RCC 7860 (cell line): ENCODE measurements at places on chromosomes 11 and 22.

- no peak for DNase-seq
Observed at GRCh38 chr11:12528487-12528886, 145.7 kb upstream of the TEAD1 start.

DNA sequence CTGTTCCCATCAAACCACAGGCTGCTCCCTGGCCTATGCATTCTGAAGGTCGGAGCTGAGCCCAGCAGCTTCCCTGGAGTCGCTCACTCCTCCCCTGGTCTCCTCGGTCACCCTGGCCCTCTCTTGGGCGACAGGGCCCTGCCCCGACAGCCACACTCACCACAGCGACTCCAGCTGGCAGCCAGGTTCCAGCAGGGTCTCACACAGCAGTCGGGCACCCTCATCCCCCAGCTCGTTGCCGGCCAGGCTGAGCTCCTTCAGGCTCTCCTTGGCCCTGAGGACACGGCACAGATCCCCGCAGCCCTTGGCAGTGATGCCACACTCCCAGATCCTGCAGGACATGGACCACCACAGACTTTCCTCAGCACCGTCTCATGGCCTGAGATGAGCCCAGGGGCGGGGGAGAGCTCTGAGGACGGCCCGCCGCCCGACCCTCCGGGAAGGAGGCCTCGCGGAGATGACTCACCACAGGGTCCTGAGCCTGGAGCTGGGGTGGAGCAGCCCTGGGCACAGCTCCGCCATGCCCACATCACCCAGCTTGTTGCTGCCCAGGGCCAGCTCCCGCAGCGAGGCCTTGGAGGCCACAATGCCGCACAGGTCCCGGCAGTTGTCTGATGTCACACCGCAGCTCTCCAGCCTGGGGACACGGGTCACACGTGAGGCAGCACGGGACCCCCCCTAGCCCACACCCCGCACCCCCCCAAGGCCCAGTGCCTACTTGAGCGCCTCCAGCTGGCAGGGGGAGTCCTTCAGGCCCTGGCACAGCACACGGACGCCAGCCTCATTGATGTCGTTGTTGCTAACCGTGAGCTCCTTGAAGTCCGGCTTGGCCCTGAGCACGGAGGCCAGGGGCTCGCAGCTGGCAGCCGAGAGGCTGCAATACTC is 8.5 kb downstream of the RNH1 start:
- no peak for DNase-seq

DNA sequence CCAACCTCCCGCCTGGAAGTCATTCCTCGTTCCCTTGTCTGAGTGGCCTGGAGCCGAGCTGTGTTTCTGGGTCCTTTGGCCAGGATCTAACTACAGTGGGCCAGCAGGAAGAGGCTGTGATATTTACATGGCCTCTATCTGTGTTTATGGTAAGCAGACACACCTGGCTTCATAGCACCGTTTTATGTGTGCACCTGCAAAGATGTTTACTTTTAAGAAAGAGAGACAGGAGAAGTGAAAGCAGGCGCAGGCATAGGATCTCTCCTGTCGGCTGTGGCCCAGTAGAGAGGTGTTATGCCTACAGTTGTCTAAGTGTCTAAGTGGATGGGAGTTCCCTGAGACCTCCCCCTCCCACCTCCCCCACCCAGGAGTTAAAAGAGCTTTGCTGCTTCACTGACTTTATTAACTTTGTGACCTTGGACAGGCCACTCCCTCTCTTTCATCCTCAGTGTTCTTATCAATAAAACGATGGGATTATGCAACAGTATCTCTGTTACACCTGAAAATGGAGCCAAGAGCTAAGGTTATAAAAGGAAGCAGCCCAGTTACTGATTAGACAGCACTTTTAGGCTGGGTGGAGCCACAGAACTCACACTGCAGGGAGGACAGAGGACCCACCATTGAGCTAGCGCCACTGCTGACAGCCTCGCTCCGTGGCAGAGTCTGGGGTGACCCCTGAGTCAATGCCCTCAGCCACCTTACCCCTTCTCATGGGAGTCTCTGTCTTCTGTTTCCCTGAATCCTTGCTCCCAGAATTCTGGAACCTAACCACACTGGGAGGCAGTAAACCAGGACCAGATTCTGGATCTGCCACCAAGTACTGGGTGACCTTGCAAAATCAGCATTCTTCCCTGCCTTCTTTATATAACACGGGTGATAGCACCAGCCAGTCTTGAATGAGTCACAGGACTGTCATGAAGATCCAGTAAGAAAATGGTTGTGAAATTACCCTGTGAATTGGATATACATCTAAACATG is 22.0 kb downstream of the ST14 start:
- peak; percentile 78 for DNase-seq

DNA sequence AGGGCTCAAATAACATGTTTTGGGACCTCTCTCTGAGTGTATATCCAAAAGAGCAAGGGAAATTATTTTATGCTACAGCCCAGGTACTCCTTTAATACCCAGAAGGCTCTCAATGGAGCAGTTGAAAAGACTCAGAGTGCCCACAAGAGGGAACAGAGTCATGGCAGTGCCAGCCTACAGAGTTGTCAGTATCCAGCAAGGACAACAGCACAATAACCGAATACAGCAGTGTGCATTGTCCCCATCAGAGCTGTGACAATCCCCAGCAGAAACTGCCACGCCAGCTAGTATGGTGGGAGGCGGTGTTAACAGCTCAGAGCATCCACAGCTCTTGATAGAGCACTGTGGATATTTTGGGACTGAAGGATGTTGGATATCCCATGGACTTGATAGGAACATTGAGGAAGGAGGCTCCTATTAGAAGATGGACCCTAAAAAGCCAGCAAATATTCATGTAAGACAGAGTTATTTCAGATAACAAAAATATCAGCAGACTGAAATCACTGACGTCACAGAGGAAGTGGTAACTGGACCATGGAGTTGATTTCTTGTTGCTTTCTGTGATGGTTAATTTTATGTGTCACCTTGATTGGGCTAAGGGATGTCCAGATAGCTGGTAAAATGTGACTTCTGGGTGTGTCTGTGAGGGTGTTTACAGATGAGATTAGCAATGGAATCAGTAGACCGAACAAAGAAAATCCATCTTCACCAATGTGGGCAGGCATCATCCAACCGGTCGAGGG is 17.7 kb upstream of the PAFAH1B2 start:
- no peak for DNase-seq

GRCh38 chr22:41491374-41492100 is 22.6 kb downstream of the ACO2 start:
- DNase-seq, result no peak

DNA sequence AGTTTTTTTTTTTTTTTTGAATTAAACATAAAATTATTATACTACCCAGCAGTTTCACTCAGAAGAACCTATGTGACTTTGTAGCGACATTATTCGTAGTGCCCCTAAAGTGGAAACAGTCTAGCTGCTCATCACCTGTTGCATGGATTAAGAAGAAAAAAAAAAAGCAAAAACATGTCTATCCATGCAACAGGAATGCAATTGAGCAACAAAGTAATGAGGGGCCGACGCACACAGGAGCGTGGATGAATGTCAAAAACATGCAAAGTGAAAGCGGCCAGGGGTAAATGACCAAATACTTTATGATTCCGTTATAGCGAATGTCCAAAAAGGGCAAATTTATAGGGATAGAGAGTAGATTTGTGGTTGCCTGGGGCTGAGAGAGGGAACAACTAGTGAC is 16.3 kb downstream of the MYO18B start:
- DNase-seq, result no peak

GRCh38 chr11:38246451-38246850 is 1648.4 kb upstream of the RAG2 start:
- no peak for DNase-seq

DNA sequence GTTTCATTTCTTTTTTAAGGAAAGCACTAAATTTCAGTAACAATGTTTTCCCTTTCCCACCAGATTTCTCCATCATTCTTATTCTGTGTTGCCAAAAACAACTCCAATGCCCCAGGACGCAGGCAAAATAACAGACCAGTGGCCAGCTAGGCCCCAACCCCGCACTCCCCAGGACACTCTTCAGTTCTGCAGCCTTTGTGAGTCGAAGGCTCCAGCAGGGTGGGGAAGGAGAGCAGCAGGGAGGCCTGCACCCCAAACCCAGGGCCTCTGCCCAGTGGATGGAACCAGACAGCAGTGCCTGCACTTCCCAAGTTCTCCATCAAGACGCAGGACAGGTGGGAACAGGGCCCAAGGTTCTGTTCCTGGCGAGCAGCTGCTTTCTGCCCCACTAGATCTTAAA is 34.4 kb downstream of the PPP2R1B start:
- DNase-seq, result no peak

GRCh38 chr11:134252346-134253187 is 585 bp downstream of the THYN1 start:
- DNase-seq, result no peak

GRCh38 chr11:46122945-46123715 is 1.9 kb upstream of the PHF21A start:
- no peak for DNase-seq

DNA sequence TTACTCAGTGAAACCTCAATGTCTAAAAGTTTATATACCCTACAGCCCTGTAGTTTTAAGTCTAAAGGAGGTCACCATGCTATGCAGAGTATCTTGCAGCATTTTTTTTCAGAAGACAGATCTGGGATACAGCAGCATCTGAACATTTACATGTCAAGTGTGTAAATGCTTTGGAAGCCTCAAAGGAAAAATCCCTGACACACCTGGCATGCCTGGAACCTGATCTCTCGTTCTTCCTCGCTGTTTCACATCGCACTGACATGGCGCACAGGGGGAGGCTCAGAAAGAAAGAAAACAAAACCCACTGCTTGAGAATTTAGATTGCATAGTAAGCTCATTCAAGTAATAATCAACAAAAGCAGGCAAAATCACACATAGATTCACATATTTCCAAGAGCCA is 31.0 kb downstream of the PAX6 start:
- DNase-seq, result no peak

- DNase-seq, result no peak
Observed at GRCh38 chr11:8040261-8040920, 40.6 kb upstream of the TUB start.

DNA sequence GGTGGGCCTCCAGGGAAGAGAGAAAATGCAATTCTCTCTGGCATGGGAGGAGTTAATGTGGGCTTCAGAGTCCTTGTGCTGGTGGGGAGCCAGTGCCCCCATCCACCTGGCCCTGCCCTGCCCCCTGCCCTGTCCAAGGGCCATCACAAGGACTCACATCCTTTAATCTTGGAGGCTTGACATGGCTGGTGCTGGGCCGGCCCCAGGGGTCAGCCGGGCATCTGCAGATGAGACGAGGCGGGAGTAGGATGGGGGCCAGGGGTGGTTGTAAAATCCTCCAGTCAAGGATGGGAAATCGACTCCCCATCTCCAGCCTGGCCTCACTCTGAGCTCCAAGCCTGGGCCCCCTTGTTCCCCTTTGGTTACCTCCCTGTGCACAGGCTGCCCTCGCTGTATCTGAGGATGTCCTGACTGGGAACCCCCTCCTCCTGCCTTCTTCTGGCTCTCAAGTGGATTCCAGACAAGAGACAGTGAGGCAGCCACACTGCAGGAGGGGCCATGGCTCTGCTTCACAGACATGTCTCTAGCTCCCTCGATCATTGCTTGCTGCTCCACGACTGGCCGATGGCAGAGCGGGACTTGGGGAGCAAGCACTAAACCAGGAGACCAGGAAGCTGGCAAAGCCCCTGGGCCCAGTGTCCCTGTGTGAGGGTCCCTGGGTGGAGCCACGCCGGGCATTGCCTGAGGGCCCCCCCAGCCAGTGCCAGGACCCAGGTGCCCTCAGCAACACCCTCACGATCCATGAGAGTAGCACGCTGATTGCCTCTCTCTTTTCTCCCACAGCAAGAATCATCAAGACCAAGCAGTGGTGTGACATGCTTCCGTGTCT is 1120.5 kb downstream of the BRD1 start:
- DNase-seq, result no peak

DNA sequence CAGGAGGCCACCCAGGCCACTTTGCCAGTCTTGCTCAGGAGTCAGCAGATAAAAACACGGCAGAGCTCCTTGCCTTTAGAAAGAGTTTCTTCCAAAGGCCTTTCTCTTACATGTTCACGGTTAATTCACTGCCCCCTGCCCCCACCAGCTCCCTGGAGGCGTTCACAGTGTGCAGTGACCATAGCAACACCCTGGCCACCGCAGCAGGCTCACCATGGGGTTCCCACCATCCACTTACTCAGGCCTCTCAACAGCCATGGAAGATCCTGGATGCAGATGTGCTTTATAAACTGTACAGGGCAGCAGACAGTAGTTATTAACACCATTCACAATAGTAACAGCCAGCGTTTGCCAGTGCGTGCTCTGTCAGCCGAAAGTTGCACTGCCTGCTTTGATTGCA is 10.6 kb upstream of the MYO7A start:
- DNase-seq, result no peak

DNA sequence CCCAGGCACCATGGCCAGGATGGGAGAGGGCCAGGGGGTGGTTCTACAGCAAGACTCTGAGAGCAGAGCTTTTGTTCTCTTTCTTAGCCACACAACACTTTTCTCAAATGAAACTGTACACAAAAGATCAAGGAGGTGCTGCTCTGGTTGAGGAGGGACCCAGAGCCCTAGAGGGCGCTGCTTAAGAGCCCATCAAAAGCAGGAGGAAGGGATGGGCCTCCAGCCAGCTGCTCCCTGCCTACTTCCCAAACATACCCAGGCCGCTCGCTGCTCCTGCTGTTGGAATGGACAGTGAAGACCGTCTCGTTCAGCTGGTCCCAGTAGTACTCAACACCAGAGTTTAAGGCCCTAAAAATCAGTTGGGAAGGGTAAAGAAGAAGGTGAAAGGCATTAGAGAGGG is 18.4 kb upstream of the CHRM4 start:
- DNase-seq, result no peak

GRCh38 chr11:10076458-10077141 is 217.4 kb downstream of the SBF2 start:
- DNase-seq, result no peak

DNA sequence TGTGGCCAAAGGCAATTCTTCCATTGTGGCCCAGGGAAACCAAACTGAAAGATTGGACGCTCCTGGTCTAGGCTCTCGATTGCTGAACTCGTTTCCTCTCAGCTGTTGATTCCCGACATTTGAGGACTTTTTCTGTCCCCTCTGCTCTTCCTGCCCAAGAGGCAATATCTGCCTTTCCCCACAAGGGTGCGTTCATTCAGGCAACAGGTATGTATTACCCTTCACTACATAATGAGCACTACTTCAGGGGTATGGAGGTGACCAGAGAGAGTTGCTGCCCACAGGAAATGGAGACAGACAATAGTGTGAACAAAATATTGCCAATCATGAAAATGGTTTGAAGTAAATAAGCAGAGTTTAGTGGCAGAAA is 8.2 kb downstream of the PTH start:
- no peak for DNase-seq

DNA sequence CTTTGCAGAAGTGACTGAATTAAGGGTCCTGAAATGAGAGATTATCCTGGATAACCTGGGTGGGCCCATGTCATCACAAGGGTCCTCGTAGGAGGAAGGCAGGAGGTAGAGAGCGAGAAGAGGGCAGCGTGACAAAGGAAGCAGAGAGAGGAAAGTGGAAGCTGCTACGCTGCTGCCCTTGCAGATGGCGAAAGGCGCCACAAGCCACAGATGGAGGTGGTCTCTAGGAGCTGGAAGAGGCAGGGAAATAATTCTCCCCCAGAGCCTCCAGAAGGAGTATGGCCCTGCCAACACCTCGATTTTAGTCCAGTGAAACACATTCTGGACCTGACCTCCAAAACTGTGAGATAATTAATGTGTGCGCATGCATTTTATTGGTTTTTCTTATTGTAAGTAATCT is 13.4 kb downstream of the TMEM184B start:
- DNase-seq, result no peak
